Endothelial cell (in vitro differentiated cells): ENCODE measurements at places on chromosomes 2 and 18.

GRCh38 chr2:98734162-98734561, 3.2 kb upstream of the MGAT4A start:
- no peak for DNase-seq

GRCh38 chr18:23201741-23202140, 66.5 kb downstream of the CABLES1 start:
- DNase-seq = no peak

DNA sequence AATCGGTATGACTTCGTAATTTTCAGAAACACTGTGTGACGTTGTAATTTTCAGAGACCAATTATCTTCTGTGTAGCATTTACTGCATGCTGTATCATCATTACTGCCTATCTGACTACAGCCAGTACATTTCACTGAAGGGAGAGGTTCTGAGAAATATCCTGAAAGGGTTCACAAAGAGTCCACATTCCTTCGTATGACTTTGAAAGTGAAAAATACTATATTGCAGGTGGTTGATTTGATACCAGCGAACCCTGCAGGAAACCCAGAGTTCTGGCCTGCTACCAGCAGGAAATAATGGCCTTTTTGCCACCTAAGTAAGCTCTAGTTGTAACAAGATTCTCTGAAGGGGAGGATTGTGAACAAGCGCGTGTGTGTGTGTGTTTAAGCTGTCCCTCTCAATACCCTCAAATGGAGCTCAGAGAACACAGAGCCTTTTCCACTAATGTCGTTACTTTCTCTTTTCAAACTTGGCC, 155.5 kb downstream of the ARHGAP28 start:
- DNase-seq = no peak

GRCh38 chr18:36066001-36066400, 1.4 kb downstream of the RPRD1A start:
- DNase-seq = no peak

DNA sequence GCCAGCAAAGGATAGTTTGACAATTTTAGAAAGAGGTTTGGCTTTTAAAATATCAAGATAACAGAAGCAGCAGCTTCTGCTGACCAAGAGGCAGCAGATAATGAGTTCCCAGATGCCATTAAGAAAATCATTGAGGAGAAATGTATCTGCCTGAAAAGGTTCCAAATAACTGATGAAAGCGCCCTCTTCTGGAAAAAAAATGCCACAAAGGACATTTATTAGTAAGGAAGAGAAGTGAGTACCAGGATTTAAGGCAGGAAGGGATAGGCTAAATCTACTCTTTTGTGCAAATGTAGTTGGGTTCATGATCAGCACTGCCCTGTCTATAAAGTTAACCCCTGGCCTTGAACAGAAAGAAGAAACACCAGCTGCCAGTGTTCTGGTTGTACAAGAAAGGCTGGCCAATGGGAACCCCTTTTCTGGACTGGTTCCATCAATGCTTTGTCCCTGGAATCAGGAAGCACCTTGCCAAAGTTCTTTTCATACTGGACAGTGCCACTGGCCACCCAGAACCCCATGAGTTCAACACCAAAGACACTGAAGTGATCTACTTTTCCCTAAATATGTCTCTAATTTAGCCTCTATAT, 40.6 kb downstream of the DHX57 start:
- DNase-seq = peak; percentile 21

DNA sequence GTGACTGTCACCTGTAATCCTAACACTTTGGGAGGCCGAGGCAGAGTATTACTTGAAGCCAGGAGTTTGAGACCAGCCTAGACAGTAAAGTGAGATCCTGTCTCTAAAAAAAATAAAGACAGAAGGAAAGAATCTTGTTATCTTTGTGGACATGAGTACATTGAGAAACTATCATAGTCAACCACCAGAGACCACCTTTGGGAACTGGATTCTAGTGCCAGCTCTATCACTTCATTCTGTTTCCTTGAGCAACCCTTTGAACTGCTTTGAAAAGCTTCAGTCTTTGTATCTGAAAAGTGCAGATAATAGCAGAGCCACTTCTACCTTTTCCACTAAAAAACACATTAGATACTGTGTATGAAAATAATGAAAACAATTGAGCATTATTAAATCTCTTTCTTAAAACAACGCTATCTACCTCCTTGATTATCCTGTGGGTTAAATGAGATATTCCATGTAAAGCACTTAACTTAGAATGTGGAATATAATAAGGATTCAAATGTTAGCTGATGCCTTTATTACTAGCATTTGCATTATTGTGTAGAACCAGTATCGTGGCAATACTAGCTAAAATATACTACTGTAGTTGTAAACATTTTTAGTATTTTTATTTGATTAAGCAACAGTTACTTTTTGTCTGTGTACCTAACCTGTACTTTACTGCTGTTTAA, 8.8 kb downstream of the GORASP2 start:
- DNase-seq = no peak

GRCh38 chr2:237695201-237695780, 67.9 kb downstream of the LRRFIP1 start:
- DNase-seq = no peak

DNA sequence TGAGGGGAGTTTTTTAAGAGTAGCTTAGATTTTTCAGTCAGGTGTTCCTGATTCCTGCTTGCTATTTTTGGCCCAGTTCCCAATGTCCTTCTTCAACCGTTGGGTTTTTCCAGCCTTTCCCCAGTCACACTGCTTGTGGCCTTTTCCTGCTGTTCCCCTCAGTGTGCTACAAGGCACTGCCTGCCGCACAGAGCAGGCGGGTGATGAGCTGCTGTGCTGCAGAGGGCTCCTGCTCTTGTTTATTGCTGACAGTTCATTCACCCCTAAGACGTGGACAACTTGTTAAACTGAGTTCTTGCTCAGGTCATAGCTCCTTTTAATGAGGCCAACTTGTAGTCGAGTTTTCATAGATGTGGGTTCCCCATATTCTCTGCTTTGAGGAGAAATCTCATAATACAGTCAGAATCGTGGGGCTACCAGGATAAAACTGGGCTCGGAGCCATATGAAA, 20.6 kb downstream of the EIF4E2 start:
- DNase-seq = no peak

GRCh38 chr18:35451032-35451431, 46.7 kb downstream of the INO80C start:
- DNase-seq = no peak

GRCh38 chr18:62566199-62566598, 43.4 kb downstream of the ZCCHC2 start:
- peak; percentile 31 for DNase-seq

DNA sequence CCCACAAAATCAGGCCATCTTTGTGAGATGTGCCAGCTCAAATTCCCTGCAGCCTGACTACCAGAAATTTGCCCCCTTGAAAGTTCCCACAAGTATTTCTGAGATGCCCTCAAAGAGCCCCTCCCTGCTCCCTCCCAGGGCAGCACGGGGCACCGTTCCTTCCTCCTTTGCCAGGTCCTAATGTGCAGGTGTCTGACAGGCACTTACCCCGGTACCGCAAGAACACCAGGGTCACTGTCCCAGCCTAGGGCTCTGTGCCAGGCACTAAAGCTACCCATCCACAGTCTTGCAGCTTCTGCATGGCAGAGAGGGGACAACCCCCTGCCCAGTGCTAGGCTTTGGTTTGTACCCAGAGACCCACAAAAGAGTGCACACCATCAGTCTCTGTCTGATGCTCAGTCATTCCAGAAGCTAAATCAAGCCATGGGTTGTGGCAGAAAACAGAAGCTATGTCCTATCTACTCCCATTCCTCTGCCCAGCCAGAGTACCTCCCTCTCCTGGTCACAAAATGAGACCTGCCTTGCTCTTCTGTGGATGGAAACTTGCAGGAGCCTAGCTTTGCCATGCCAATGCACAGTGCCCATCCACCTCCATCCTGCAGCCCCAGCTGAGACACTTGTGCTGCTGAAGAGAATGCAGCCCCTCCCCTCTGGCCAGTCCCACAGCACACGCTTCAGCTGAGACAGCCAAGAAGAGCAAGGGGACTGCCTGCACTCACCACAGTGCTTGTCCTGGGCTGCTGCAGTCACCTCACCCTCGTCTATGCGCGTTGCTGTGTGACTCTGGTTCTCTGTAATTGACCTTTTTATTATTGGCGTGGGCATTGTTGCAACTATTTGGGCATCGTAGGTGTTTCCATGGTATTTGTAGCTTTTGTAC, 48.7 kb downstream of the INPP5D start:
- no peak for DNase-seq

DNA sequence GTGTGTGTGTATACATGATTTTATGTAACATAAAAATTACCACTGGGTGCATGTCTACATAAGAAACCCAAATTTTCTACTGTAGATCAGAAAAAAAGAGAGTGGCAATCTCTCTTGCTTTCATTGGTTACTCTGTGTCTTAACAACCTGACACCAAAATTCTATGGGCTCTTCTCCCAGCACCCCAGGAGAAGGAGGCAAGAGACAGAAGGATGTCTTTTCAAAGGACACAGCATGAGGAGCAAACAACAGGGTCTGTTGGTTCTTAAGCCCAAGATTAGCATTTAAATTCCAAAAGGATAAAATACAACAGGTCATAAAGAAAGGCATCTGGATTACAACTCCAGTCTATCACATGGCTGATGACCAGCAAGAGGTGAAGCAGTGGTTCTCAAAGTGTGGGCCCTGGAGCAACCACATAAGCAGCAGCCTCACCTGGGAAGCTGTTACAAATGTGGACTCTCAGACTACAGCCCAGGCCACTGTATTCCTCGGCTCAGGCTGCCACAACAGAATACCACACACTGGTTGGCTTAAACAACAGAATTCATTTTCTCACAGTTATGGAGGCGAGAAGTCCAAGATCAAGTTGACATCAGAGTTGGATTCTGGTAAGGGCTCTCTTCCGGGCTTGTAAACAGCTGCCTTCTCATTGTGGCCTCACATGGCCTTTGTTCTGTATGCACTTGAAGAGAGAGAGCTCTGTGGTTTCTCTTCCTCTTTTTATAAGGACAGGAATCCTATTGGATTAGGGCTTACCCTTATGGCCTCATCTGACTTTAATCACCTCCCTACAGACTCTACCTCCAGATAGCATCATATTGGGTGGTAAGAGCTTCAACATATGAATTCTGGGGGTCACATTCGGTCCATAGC, 79.8 kb upstream of the RNF152 start:
- no peak for DNase-seq

- DNase-seq = no peak
Observed at GRCh38 chr2:233371641-233372040, 17.3 kb downstream of the DGKD start.

DNA sequence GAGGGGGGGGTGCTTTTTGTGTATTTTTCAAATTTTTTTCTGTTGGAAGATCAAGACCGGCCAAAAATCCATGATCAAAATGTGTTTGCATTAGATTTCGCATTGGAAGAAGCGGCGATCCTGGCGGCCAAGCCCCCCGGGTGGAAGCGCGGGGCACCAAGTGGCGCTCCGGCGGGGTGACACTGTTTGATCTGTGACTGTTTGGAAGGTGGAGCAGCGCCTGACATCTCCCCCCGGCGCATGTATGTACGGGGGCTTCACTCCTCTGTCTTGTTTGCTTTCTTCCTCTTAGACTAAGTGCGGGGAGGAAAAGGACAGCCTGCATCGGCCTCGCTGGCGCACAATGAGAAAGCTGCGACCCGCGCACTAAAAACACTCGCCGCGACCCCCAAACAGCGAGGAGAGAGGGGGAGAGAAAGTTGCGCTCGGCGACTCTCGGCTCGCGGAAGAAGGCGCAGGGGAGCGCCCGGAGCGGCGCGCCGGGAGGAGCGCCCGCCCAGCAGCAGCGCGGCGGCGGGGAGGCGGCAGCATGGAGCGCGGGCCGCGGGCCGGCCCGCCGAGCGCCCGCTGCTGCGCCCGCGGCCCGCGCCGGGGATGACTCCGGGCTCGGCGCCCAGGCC, 515 bp downstream of the TSHZ1 start:
- DNase-seq = peak; percentile 39

- DNase-seq = no peak
Observed at GRCh38 chr18:7090771-7091170, 26.8 kb downstream of the LAMA1 start.

DNA sequence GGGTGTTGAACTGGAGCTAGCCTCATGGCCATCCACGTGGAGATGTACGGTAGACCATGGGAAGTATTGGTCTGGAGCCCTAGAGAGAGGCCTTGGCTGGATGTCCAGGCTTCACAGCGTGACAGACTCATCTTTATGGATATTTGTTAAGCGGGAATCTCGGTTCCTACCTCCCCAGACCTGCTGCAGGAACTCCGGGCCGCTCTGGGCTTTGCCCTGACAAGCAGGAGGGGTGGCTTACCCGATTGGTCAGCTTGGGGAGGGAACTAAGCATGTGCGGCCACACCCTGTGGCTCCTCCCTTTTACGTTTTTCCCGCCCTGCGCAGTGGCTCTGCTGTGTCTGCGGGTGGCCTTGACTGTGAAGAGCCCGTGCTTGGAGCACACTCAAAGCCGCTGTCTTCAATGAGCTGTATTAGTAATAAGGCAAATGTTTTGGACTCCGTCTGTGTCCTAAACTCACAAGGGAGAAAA, 52.3 kb downstream of the PAPOLG start:
- DNase-seq = no peak

DNA sequence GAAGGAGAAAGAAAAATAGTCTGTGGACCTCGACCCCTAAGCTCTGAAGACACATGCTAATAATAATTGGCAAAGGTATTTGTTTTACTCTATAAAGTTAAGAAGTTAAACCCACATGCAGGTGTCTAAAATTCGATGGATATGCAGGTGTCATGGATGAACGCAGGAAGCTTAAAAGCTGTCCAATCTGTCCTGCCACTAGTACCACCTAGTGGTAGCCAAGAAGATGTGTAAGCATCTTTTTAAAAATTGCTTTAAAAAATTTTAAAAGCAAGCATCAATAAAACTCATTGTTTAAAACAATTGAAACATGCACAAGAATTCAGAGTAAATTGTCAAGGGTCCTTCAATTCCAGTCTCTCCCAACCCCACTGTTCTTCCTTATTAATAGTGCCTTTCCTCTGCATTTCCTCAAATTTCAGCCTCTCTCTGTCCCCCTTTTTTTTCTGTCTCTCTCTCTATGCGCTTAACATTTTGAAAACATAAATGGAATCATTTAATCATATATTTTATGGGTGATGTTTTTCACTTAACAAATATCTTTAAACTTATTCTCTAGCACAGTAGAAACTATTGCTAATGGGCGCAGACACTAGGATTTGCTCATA, 30.6 kb upstream of the PPP3R1 start:
- DNase-seq = no peak

- DNase-seq = peak; percentile 89
Observed at GRCh38 chr2:191245869-191246531, 796 bp downstream of the MYO1B start.

DNA sequence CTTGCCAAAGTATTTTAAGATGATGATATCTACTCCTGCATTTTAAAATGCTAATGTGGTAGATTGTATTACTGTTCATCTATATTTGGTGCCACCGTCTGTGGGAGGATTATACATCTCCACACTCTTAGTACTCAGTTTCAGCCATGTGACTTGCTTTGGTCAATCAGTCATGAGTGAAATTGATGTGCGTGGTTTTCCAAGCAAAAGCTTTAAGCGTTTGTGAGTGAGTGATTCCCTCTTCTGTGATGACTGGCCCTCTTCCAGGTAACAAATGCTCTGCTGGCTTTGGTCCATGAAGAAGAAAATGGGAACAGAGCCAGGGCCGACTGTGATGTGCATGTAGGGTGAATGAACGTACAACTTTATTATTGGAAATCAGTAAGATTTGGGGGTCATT, 330.4 kb downstream of the LPIN1 start:
- DNase-seq = no peak
